ENCODE measurements at places on chromosomes 3 and 15.

DNA sequence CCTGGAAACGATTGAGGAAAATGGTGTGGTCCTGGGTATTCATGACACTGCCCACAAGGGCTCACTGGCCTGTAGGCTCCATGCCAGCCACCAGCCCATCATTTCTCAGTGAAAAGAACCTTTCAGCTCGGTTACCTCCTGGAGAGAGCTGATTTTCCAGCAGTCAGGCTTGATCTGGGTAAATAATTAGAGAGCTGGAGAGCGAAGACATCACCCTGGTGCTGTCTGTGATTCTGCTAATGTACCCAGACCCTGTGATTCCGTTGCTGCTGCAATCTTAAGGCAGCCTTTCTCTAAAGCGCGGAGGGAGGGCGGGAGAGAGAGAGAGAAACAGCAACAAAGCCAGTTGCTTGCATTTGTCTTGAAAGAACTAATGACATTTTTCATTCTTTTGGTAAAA is 221.9 kb upstream of the TOPAZ1 start:
- no peak for DNase-seq

DNA sequence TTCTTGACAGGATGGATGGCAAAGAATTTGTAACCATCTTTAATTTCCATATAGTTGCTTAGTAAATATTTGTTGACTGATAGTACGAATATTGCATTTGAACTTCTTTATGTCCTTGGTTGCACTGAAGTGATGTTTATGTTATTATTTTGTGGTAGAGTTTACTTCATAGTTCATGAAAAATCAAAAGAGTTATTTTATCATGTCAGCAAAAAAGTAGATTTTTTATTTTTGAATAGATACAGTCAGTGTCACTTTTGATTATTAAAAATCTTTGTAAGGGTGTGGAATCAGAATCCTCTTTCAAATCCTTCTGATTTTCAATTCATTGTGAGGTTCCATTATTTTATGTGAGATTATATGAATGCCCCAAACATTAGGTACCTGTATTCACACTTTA is 35.0 kb downstream of the FILIP1L start:
- DNase-seq, result no peak

DNA sequence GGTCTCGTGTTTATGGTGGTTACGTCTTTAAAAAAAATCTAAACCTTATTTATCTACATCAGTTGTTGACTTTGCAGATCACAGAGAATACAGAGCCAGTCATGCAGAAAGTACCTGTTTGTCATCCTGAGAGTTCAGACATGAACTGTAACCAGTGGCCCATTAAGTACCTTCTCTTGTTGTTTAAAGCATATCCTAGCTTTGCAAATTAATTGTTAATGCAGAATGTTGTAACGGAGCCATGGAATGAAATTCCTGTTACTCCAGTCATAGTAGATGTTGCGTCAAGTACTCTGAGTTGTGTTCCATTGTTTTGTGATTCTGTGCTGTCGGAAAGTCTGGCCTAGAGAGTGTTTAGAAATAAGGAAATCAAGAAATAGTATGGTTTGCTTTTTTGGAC is 205.2 kb downstream of the RBMS3 start:
- no peak for DNase-seq

GRCh38 chr3:49756036-49756435 is 30.3 kb downstream of the IP6K1 start:
- DNase-seq, result no peak

DNA sequence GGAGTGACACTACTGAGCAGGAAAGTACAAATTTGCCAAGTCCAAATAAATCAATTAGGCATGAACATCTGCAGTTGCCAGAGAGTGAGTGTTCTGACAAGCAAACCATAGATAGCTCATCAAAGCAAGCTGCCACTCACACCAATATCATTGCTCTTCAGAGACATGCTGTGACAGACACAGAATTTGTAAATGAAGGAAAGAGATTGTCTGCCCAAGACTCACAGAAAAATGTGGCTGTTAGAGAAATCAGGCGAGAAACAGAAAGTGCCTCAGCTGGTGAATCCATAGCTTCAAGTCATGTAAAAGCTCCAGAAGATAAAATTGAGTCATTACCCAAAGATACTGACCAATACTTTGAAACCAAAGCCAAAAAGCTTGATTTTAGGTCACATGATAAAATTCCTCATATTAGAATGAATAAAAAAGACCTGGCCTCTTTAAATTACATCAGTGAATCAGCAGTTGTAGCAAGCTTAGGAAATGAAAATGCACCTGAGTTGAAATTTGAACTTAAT is 50.8 kb downstream of the CRYBG3 start:
- DNase-seq, result no peak

DNA sequence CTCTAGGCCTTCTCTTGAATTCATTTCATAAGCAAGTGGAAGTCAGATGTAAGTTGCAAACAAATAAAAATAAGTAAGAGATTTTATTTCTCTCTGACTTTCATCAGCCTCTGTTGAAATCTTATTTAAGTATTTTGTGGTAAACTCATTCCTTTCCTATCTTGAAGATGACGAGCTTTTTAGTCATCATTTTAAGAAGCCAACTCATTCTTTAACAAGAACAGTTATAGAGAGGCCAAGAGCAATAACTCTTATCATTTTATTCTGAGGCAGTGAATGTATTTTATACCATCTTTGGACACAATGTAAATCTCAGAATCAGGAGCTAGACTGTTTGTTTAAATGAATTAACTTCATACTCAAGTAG is 147.5 kb upstream of the MBNL1 start:
- no peak for DNase-seq

DNA sequence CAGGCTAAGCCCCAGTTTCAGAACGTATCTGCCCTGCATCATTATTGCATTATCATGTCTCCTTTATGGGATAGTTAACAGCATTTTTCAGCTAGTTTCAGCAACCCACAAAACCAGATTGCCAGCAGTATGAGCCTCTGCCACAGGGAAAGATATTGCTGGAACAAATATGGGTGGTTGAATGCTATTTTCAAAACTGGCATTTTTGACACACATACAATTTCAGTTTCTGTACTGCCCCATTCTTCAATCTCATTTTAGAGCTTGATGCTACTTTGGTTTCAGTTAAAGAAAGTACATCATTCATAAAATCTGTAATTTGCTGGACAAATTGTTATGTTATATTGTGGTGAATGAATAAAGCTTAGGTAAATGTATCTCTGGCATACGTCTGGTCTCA is 1037.5 kb downstream of the NAALADL2 start:
- DNase-seq, result no peak

DNA sequence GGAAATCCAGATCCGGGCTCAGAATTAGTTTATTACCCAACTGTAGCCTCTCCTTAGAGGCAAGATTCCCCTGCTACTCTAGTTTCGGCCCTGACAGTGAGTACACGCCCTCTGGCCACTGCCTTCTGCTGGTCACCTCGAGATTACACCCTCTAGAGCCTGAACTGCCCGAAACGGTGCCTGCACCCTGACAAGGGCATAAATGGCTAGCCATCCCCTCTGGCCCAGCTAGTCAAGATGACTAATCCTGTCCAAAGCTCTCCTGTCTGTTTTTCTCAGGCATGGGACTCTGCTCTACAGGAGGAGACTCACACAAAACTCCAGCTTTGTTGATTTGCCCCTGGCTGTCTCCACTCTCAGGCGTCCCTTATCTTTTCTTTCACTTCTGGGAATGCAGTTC is 150.5 kb upstream of the UBE2E2 start:
- no peak for DNase-seq

DNA sequence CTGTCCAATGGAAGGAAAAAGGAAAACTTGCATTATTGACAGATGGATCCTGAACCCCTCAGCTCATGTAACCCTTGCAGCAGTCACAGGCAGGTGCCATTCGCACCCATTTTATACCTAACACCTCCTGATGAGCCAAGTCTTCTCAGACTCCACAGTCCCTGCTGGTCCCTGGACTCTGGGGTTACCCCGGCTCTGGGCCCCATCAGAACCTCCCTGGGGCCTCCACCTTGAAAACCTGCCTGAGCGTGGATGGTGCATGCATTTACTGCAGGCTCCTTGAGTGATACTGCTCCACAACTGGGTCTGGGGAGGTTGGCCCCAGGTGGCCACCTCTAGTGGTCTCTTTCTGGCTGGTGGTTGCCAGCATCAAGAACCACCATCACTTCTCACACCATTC is 15.9 kb upstream of the DOCK3 start:
- DNase-seq, result no peak

GRCh38 chr3:188542196-188542595 is 388.2 kb downstream of the LPP start:
- no peak for DNase-seq

- DNase-seq, result no peak
Measured at GRCh38 chr3:172152874-172153273, 113.5 kb downstream of the FNDC3B start.

- no peak for DNase-seq
Measured at GRCh38 chr3:53187430-53187829, 26.4 kb downstream of the PRKCD start.

- DNase-seq, result no peak
Measured at GRCh38 chr3:78690766-78691165, 1077.0 kb downstream of the ROBO1 start.

DNA sequence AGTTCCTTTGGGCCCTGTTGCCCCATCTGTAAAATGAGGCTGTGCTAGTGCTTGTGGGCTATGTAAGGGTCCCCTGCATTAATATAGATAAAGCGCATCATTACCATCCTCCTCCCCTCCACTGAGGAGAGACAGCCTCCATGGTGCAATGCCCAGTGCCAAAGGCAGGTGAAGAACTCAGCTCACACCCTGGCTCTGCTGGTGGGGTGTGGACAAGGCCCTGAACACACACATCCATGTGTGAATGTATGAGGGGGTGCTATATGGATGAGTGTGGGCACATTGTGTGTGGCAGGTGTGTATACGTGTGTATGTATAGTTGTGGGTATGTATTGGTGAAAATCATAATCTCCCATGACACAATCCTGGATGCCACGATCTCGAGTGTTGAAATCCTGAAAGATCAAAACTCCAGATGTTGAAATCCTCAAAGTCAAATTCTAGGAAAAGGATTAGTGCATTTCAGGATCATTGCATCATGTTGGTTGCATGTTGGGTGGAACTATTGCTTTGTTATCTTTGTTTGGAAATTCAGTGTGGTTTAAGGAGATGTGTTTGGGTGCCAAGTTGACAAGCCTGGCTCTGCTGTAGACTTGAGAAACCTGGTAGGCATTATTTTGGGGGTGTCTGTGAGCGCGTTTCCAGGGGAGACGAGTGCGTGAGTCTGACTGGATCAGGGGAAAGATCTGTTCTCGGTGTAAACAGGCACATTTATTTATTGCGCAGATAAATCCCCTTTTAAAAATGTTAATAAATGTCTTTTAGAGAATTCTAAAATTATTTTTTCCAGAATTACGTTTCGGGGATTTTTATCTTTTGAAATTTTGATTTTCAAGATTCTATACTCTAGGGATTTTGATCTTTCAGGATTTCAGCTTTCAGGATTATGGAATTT is 42.0 kb upstream of the SEC61A1 start:
- peak; percentile 70 for DNase-seq

GRCh38 chr15:57537072-57537471 is 54.6 kb upstream of the MYZAP start:
- no peak for DNase-seq

DNA sequence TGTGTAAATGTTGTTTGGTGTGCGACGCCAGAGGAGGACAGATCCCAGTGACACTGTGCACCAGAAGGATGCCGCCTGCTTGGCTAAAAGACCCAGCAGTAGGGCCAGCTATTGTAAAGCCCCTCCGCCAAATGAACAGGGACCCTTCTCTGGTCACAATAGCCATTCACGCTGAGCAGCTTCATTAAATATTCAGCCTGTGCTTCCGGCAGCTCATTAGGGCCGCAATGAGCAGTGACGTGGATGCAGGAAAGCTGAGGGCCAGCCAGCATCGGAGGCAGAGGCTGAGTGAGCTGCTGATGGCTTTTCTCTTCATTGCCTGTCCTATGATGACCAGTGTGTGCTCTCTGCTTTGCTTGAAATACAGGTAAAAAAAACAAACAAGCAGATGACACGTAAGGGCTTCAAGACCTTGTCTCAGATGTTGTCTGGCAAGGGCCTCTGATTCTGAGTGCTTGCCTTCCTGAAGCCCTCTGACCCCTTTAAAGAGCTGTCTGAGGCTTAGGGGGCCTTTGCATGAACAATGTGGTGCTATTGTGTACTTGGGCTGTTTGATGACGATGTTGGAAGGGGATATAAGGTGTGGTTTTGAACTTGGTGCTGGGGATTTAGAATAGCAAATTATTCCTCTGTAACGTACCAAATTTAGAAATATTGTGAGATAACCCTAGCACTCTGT is 130.4 kb downstream of the FEZF2 start:
- no peak for DNase-seq

DNA sequence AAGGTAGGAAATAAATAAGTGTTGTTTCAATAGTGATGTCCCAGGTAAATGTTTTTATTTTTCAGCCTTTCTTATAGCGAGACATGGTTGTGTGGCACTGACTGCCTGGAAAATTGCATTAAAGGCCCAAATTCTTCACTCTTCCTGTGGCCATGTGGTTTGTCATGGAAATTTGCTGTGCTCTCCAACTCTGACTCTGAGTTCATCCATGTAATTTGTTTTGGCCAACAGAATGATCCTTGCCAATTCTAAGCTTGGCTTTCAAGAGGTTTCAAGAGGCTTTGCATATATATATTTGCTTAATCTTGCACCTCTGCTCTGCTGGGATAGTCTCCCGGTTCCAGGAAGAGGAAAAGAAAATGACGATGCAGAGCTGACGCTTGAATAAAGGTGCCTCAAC is 107.5 kb upstream of the ARHGEF26 start:
- no peak for DNase-seq

DNA sequence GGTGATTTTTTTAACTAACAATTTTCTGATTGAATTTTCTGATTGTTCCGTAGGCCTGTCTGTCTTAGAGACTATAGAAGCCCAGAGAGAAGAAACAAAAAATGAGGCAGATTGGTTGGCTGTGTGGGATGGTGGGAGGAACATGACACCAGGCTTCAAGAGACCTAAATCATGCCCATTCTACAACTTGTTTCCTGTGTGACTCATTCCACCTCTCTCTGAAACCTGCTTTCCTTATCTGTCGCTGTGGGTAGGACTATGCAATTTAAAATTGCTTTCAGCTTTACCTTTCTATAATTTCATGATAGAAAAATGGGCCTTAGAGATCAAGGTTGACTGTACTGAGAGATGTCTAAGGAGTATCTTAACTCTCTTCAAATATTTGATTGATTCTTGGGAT is 44.5 kb downstream of the OXNAD1 start:
- DNase-seq, result peak; percentile 6

DNA sequence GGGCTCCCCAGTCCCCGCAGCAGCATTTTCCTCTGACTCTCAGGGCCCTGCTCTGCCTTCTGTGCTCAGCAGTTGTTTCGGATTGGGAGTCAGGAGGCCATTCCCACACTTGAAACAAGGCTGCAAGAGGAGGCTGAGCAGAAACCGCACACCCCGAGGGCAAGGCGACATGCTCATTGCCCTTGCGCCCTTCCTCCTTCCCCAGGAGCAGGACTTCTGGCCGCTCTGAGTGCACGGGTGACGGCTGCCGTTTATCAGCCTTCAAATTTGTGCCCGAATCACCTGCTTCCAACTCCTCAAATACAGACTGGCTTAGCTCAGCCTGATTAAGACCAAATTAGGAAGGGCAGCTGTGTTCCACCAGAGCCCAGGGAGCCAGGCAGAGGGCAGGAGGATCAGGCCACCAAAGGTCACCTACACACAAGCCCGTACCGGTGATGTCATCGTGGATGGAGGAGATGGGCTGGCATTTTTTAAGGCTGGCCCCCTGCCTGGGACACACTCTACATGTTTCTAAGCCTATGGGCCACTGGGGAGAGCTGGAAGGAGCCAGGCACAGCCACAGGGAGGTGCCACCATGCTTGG is 38.1 kb downstream of the TM2D3 start:
- DNase-seq, result no peak
